ENCODE measurements at places on chromosomes 12 and 14.

DNA sequence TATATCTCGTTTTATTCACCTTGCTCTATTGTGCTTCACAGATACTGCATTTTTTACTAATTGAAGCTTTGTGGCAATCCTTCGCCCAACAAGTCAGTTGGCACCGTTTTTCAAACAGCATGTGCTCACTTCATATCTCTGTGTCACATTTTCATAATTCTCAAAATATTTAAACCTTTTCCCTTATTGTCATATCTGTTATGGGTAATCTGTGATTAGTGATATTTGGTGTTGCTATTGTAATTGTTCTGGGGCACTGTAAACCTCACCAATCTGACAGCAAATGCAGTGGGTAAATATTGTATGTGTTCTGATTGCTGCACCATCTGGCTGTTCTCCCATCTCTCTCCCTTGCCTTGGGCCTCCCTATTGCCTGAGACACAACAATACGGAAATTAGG lies 191.3 kb downstream of the BTG1 start:
- DNase-seq: no peak

DNA sequence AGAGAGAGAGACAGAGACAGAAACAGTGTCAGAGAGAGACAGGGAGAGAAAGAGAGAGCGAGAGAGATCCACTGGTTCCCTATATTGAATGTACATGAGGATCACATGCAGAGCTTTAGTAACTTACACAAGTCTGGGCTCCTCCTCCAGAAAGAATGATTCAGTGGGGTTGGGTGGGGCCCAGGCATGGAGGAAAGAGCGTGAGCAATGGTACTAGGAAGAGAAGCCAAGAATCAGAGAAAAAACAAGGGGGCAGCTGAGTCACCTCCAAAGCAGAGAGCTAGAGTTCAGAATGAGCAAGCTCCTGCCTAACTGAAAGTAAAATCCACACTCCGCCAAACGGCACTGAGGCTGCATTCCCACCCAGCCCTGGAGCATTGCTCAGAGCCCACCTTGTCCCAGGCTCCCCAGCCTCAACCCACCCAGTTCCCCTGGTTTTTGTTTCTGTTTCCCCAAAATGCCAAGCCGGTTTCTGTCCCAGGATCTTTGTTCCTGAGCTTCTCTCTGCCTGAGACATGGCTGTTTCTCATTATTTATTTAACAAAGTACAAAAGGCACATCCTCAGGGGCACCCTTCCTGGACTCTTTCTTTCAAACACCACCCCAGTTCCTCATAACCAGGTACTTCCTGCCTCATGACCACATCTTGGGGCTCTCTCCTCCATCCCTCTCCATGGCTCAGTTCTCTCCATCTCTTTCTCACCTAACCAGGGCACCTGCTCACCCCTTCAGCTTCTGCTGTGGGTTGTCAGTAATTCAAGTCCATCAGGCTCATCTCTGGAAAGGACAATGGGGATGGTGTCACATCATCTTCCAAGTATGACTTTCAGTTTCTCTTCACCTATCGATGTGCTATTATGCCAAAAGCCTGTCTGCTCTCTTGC lies 670.3 kb upstream of the TBX3 start:
- DNase-seq: no peak

GRCh38 chr12:85836197-85837090 lies at the start of gene RASSF9:
Gene RASSF9 (minus strand): TSS chr12:85836409. CDS start chr12:85836201, 208 bp downstream.
- DNase-seq: no peak

- no peak for DNase-seq
These were observed 96.7 kb downstream of the CEP128 start for GRCh38 chr14:80844872-80845271.

DNA sequence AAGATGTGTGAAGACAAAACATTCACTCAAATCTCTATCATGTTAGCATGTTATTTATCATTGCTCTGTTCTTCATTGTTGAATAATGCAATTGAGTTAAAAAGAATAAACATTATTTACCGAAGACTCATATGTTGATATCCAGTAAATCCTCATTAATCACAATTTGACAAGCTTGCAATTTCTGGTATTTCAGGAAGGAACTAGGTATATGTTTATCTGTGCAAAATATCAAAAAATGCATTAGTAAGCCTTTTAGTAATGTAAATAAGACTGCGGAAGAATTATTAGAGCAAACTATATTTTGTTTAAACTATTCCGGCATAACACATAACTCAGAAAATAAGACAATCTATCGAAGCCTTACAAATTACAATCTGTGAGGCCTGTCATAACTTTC lies 222.7 kb upstream of the NOVA1 start:
- no peak for DNase-seq

DNA sequence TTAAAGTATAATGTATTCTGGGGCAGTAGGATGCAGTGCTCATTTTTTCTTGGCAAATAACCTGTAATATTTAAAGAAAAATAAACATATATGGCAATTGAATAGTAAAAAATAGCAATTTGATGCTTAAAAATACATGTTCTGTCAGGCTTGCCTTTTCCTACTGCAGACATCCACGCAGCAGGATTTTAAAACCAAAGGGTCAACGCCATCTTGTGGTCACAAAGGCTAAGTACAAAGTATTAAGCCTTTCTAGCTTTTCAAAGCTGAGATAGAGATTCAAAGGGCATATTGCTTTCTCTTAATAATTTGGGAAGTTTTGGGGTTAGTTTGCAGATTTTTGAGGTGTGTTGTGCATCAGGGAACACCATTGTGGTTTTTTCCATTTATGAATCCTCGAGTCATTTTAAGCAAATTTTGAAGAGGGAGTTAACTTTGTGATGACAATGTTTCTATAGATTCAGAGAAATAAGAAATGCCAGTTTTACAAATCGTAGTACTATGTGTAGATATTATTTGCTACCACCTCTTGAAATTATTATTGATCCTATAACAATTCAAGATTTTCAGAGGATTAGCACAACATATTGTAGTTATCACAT lies 4.7 kb upstream of the CCER1 start:
- no peak for DNase-seq

GRCh38 chr12:122743895-122744525 lies 8.6 kb upstream of the DENR start:
- DNase-seq: no peak

GRCh38 chr12:5452569-5452968 lies 20.7 kb downstream of the NTF3 start:
- no peak for DNase-seq

- DNase-seq: no peak
These were observed 27.2 kb upstream of the MLXIP start for GRCh38 chr12:122051231-122051876.

GRCh38 chr12:14700935-14701334 lies 4.5 kb upstream of the GUCY2C start:
- DNase-seq: no peak

DNA sequence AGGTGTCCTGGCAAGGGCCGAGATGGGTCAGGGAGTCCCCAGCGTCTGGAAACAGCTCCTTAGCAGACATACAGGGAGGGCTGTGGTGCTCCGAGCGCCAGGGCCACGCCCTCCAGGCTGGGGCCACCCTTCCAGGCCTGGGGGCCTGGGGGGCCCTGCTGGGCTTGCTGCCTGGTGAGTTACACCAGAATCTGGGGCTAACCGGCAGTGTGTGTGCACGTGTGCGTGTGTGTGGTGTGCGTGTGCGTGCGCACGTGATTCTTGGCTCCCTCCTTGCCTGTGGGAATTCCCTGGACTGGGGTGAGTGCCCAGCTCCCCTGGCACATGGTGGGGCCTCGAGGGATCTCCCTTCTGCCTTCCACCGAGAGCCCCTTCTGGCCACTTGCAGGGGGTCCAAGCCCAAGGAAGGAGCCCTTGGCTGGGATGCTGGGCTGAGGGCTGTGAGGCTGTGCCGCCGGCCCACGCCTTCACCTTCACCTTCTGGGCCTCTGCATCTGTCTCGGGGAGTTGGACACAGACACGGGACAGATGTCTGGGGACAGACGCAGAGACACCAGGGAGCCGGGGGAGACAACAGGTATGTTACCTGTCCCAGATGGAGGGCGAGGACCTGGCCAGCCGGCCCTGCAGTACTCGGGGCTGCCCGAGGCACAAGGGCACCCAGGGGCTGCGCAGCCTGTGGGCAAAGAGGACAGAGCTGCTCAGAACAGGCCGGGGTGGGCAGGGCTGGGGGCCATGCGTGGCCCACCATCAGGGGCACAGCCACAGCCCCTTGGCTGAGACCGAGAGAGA lies 37.2 kb downstream of the BEGAIN start:
- no peak for DNase-seq

DNA sequence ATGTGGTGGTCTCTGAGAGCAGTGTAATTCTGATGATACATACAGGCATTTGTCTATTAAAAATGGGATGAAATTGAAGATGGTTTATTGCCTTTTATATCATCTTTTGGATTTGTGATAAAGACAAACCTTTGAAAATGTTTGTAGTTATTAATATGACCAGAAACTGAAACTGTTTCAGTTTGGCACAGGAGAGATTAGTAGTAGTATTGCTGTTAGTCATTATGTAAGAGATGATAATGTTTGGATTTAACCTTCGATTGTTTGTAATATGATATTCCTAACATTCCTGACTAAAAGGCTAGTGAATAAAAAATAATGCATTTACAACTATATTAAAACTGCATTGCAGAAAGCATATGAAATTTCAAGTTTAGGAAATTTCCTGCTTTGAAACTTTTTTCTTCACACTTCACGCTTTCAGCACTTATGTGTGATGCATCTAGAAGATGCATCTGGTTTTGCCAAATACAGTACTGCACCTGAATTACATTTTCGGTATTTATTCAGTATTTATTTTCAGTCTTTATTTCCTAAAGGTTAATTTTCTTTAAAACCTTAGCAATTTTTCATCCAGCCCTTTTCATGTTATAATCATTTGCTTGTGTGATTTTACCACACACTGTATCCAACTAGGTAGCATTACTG lies 25.5 kb downstream of the ADIPOR2 start:
- no peak for DNase-seq

DNA sequence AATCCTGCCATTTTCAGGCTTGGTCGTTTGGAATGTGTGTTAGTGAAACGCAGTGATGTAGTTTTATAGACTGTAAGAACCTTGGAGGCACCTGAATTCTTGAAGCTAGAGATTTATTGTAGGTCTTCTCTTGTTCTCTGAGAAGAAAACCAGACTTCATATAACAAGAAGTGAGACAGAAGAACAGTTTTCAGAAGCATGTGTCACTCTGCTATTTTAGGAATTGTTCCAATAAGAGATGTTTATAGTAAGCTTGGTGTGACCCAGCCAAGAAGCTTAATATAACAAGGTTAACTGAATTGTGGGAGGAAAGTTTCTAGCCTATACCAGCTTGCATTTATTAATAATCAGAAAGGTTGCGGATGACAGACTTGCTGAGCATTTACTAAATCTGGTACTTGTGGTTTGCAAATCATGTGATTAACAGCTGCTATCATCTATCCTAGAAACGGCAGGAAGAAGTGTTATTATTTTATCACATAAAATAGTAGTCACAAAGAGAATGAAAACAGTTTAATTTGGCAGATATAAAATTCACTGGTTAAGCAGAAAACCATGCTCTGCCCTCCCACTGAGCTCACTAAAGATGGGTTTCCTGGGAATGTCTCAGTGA lies 49.2 kb upstream of the BCAT1 start:
- DNase-seq: no peak

DNA sequence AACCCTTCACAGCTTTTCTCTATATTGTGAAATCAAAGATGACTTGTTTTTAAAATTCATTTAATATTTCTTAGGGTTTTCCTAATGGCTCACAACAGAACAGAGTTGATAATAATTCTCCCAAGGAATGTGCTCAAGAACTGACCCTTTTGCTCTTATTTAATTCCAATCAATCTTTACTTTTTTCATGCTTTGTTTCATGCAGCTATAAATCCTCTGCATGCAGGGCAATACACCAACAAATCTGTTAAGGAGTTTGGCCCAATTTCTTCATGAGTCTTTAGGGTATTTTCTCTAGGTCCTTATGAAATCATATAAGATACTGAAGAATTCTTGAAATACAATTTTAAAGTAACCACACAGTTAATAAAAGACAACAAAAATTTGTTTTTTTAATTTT lies 264.2 kb downstream of the SLC6A15 start:
- DNase-seq: no peak

- DNase-seq: no peak
These were observed 23.0 kb downstream of the ISCA2 start for GRCh38 chr14:74516451-74517160.

DNA sequence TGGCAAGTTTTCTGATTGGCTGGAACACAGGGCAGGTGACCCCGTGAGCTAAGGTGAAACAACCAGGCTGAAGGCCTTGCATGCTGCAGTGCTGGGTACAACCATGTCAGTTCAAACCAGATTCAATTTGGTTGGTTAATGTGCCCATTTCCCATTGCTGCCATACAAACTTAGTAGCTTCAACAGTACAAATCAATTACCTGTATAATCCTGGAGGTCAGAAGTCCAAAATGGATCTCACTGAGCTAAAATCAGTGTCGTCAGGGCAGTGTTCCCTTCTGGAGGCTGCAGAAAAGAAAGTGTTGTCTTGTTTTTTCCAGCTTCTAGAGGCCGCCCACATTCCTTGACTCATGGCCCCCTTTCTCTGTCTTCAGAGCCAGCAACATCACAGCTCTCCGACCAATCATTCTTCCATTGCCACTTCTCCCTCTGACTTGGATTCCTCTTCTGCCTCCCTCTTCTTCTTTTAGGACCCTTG lies 221.7 kb downstream of the ZFP36L1 start:
- no peak for DNase-seq

- DNase-seq: no peak
These were observed 360.4 kb upstream of the GARIN6 start for GRCh38 chr12:99287136-99287535.

DNA sequence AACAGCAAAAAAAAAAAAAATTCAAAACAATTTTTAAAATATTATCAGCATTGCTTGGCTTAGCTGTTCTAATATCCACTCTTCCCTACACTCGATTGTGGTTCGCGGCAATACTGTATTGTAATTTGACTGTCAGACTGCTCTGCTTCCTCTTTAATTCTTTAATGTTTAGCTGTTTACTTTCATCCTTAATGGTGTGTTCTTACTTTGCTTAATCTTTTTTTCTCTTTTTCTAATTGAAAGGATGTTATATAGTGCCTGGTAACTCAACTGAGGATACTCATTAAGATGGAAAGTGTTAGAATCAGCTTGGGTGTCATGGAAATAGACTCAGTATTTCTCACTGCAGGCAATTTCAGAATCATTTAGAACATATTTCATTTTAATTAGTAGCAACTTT lies 2.0 kb downstream of the ANO4 start:
- no peak for DNase-seq

DNA sequence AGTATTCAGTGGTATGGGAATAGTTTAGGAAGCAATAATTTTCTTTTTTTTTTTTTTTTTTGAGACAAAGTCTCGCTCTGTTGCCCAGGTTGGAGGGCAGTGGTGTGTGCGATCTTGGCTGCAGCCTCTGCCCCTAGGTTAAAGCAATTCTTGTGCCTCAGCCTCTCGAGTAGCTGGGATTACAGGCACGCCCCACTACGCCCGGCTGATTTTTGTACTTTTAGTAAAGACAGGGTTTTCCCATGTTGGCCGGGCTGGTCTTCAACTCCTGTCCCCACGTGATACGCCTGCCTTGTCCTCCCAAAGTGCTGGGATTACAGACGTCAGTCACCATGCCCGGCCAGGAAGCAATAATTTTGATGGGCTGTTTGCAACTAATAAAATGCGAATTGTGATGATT lies 62.1 kb downstream of the ATG14 start:
- DNase-seq: no peak

- DNase-seq: no peak
These were observed 630.1 kb upstream of the TMEM132C start for GRCh38 chr12:127636882-127637281.

Measured in hematopoietic multipotent progenitor cell (in vitro differentiated cells).